ENCODE measurements at places on chromosomes 7 and 10.

GRCh38 chr7:24478137-24478655, 95.1 kb upstream of the PALS2 start:
- no peak for DNase-seq

DNA sequence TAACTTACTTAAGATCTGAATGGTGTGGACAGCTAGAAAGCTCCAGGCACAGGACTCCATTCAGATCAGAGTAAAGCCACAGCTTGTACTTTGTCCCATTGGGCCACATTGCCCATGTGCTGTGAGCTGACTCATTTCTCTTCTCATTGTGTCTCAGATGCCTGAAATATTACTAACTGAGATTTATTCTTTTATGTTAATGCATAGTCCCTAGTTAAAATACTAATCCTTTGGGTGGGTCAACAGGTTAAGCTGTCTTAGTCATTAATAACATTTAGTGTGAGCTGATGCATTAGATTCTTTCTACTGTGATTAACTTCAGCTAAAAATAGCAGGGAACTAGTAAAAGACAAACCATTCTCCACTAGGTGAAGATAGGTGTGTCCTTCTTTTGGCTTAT, 104.7 kb upstream of the ARMC3 start:
- DNase-seq = peak; percentile 95

- DNase-seq = no peak
These were observed 31.7 kb downstream of the ITPRID1 start for GRCh38 chr7:31545549-31545948.

GRCh38 chr10:128744811-128745305, 618.6 kb upstream of the MKI67 start:
- no peak for DNase-seq

GRCh38 chr10:5071411-5072198, 22.6 kb upstream of the AKR1C3 start:
- DNase-seq = no peak

- DNase-seq = no peak
These were observed 106.6 kb downstream of the POU6F2 start for GRCh38 chr7:39084349-39084748.
